Mesothelial cell of epicardium (in vitro differentiated cells): ENCODE measurements at places on chromosomes 16 and 17.

- no peak for DNase-seq
Measured at GRCh38 chr16:75022567-75022966, 23.7 kb downstream of the ZNRF1 start.

DNA sequence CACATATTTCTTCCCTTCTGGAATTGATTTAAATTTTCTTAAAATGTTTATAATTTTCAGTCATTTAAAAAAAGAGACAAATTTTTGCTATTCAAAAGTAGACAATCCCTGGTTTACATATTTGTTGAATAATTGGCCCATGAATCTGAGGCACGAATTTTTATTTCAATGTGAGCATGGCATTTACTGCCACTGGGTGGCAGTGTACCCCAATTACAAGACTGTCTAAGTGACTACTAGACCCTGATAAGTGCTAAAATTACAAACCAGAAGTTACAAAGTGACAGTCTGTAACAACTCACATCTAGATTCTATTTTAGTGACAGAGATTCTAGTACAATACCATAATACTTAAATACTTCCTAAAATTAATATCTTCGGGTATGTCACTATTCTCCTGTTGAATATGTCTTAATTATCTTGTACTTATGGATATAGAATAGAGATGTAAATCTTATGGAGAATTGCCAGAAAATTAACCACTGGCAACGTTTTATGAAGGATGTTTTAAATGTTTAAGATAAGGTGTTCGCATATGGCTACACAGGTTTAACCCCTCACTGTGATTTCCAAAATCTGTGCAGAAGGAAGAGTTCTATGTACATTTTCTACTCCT, 235.8 kb downstream of the MAP2K4 start:
- no peak for DNase-seq

DNA sequence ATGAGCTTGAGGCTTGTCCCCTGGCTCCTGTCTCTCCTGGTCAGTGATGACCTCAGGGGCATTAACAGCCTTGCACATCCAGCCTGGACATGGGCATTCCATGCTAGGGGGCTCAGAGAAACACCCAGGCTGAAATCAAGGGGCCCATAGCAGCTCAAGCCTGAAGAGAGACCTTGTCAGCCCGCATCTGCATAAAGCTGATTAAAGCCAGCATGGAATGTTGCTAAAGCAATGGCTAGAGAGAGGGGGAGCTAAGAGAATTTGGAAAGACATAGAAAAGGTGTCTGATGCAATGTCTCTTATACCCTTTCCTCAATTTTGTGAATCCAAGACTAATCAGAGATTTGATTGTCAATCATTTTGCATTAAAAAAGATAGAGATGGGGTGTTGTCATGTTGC, 51.4 kb upstream of the WSCD1 start:
- DNase-seq = no peak

GRCh38 chr16:86355951-86356350, 154.4 kb upstream of the FOXF1 start:
- DNase-seq = no peak

DNA sequence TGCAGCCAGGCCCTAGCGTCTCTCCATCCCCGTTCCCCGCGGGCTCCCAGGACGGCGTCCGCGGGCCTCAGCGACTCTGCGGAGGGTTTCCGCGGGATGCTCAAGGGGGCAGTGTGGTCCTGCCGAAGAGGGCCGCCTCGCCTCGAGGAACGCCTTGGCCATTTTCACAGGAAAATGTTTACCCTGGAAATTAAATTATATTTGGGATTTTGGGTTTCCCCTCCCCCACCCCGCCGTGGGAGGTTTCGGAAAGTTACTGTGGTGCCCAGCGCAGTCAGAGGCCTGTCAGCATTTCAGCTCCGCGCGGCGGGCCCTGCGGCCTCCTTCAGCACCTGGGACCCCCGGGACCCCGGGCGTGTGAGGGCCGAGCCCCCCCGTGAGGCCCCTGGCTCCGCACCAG, 94.5 kb downstream of the PCTP start:
- peak; percentile 44 for DNase-seq

DNA sequence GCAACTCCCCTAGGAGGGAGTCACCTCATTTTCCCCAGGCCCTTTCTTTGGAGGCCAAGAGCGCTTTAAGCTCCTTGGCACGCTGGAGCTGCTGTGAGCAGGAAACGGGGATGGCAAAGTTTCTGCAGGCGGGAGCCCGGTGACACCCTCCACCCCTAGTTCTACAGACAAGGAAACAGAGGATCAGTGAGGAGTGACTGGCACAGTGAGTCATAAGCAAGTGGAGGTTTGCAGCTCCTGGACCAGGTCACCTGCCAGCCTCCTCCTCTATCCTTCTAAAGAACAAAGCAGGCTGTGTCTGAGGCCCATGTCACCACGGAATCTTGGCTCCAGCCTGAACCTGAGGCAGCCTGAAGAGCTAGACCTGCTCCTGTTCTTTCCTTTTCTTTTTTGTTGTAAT, 141.9 kb downstream of the TMEM132E start:
- DNase-seq = no peak

DNA sequence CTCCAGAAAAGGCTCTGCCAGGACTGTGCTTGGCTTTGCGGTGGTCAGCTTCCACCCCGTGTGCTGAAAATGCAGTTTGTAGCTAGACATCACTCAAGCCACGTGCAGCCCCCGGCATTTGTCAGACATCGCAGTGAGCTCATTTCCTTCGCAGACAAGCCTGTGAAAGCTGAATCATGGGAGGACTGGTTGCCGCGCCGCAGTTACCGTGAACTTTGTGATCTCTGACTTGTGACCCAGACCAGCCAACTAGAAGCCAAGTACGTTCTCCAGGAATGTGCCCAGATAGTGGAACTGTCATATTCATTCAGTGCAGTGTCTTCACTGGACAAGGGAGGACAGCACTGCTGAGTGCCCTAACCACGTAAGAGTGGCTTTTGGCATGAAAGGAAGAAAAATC, 58.1 kb downstream of the NDE1 start:
- DNase-seq = no peak

DNA sequence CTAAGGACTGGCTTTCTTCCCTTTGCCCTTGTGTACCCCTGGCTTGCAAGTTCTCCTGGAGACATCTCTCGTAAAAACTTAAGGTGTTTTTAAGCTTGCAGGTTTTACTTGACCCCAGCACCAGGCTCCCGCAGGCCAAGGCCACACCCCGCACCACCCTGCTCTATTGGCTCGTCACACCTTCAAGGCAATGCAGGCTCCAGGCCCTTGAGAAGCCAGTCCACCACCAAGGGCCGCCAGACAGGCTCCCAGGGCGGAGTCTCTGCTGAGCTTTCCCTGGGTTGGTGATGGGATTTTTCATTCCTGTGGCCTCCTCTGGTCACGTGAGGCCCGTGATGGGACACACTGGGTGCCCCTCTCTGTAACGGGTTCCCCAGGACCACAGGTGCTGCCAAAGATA, 9.9 kb downstream of the CSNK1D start:
- no peak for DNase-seq

GRCh38 chr16:61569028-61569427, 467.2 kb downstream of the CDH8 start:
- DNase-seq = no peak

DNA sequence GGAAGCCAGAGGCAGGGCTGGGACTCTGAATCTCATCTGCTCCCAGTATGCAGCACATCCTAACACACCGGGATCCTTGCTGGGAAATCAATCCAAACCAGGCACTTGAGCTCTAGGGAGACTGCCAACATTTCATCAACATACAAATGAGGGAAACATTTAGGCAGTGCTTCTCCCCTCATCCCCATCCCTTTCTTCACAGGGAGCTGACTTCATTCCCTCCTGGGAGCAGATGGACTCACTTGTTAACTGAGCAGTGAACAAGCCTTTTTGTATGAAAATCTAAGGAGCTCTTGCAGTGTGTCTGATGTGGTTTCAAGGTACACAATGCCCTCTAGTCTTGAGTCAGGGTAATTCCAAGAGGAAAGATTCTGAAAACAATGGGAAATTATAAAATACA, 96.3 kb downstream of the TMEM114 start:
- no peak for DNase-seq

DNA sequence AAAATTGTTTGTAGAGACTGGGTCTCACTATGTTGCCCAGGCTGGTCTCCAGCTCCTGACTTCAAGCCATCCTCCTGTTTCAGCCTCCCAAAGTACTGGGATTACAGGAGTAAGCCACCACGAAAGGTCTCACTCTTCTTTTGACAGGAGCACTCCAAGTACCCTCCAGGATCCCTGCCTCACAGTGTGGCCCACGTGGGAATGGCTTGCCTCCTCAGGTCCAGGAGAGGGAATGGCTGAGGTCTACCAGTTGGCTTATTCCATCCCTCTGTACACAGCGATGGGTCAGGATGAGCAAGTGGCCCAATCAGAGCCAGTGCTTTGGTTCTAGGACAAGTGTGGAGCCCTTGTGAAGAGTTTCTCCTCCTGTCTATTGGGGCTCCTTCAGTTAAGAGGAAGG, 73.7 kb upstream of the ZNF423 start:
- DNase-seq = no peak

DNA sequence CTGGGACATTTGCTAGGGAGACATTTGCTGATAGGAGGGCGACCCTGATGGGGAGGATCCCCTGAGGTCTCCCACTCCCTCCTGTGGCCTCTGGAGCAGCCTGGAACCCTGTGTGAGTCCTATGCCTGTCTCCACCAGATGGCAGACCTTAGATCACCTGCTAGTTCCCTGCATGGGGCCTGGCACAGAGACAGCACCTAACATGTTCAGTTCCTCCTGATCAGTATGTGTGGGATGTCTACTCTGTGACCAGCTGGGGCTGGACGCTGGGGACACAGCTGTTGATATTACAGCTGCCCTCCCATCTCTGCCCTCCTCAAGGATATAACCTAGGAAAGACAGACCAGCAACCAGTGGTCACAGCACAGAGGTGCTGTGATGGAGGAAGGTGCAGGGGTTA, 1.1 kb upstream of the ADCY7 start:
- no peak for DNase-seq

- peak; percentile 30 for DNase-seq
Measured at GRCh38 chr17:72338847-72339790, 218.3 kb downstream of the SOX9 start.

- no peak for DNase-seq
Measured at GRCh38 chr17:4872786-4873185, 26.6 kb upstream of the C17orf107 start.

DNA sequence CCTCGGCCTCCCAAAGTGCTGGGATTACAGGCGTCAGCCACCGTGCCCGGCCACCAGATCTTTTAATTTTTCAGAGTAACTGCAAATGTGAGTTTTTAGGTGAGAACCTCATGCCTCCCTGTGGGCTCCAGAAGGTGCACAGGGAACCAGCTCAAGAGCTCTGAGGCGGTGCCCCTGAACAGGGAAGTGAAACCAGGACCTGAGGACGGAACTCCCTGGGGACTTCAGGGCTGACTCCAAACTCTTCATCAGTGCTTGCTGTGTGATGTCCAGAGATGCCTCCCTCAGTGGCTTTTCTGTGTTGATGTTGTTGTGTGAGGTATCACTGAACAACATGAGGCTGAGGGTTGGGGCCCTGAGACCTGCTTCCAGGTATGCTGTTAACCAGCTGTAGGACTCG, 23.8 kb downstream of the SLC12A3 start:
- no peak for DNase-seq

GRCh38 chr16:62194828-62195227, 158.6 kb upstream of the CDH8 start:
- no peak for DNase-seq
